ENCODE measurements at places on chromosomes 11 and 22.

DNA sequence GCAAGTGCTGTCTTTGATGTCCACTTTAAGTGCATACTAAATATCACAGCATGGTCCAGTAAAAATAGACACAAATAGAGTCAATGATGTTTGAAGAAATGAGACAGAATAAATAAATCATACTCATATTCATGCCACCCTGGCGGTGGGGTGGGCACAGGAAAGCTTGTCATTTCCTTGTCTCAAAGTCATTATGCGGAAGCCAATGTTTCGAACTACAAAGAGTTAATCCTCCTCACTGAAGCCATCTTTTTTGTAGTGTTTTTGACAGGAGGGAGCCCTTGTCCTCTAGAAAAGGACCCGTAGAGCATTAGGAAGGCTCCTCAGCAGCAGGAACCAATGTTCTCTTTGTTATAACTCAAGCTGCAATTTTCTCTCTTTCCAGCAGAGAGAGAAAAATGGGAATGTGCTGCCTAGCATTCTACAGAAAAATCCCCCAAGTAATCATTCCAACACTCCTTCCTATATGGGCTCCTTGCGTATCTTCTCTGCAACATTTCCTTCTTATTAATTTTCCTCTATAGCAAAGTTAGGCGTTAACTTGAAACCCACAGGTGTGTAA, 30.6 kb downstream of the SC5D start:
- DNase-seq, result no peak

DNA sequence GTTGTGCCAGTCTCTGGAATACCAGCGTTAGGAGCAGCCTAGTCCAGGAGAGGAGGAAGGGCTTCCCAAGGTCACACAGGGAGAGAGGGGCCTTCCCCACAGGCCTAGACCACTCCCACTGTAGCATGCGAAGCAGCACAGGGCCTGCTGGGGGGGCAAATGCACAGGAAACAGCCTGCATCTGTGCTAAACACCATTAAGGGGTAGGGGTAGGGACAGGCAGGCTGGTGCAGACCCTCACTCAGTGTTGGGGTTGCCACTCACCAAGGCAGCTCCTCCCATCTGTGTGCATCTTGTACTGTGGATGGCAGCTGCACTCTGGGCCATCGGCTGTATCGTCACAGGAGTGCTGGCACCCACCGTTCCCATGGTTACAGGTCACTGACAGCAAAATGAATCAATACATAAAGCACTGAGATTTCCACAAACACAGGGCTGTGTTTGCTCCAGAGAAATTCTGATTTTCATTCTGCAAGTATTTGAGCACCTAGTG, 24.9 kb downstream of the SCUBE2 start:
- DNase-seq, result no peak

GRCh38 chr11:35134403-35135148, 4.4 kb upstream of the CD44 start:
- DNase-seq, result no peak

- no peak for DNase-seq
Observed at GRCh38 chr11:19370100-19370861, 129.5 kb upstream of the E2F8 start.

DNA sequence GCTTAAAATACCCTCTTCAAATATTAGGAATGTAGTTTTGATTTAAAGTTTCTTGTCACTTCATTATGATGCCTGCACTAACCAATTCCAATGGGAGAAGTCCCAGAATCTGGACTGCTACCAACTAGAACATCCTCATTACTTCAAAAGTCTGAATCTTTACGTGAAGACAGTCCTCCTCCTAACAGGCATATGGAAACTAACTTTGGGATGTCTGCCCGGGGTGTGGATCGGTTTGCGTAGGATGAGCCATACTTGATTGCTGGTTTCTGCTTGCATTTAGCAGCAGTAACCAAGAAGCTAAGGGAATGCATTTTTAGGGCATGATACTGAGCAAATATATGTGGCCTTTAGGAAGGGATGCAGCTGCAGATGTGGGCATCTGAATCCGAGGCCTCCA, 177.1 kb downstream of the LRRC4C start:
- DNase-seq, result no peak

GRCh38 chr11:68977781-68978625, 2.8 kb downstream of the MRGPRD start:
- DNase-seq, result no peak

DNA sequence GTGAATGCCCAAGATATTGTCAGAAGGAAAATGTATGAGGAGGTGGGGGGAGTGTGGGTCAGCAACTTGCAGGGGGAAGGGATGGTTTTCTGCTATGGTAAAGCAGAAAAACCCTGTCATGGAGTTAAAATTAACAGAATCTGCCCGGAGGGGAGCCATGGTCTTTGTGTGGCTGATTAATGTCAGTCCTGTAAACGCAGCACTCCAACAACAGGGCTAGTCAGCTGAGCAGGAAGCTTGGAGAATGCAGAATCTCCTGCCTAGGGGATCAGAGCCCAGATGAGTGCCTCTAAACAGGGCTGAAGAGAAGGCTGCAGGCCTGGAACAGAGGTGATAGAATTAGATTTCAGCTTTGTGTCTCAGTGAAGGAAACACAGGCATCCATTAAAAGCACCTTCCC, 140.9 kb upstream of the MTNR1B start:
- no peak for DNase-seq

- no peak for DNase-seq
Observed at GRCh38 chr22:36563001-36563400, 34.0 kb upstream of the EIF3D start.

GRCh38 chr11:61906522-61906909, 10.8 kb downstream of the RAB3IL1 start:
- no peak for DNase-seq

All from stimulated activated CD8-positive, alpha-beta memory T cell treated with anti-CD3 and anti-CD28 coated beads, Interleukin-12 subunit alpha, Interleukin-12 subunit beta, amount 100 ng/mL, for 4 hours (primary cell).